ENCODE measurements at places on chromosomes 12 and 14.

GRCh38 chr12:133227281-133227852, 8.3 kb downstream of the ANHX start:
- no peak for DNase-seq

- DNase-seq, result no peak
Measured at GRCh38 chr12:132453361-132454192, 36.4 kb upstream of the FBRSL1 start.

DNA sequence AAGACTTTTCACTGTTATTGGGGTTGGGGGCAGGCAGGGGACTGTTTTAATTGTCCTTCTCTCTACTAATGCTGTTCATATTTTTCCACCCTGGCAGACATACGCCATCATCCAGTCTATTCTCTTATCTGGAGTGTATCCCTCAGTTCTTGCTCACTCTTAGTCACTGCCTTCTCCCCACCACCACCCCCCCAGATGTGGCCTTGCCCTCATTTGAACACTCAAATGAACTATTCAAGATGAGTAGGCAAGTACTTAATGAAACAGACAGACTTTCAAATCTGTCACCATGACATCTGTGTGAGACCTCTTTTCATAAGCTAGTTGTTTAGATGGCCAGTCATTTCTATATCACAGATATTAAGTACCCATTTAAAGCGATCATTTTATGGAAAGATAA, 10.1 kb downstream of the NUDT4 start:
- DNase-seq, result no peak

GRCh38 chr12:26077915-26078702, 46.7 kb downstream of the BHLHE41 start:
- no peak for DNase-seq

- no peak for DNase-seq
Measured at GRCh38 chr12:32159925-32160324, 53.3 kb downstream of the BICD1 start.

DNA sequence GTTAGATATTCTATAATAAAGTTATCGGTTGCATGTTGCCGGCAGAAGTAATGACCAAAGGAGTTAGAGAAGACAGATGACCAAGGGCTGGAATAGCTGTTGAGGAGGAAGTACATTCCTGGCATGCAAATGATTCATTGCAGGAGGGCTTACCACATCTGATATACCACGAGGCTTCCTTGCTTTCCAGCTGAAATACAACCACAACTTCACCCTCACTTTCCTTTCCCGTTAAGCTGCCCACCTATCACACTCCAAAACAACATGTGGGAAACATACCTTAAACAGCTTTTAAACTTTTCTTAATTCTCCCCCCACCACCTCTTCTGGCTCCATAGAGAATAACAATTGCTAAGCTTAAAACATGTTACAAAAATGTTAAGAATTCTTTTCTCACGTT, 594.1 kb downstream of the NRXN3 start:
- DNase-seq, result no peak

DNA sequence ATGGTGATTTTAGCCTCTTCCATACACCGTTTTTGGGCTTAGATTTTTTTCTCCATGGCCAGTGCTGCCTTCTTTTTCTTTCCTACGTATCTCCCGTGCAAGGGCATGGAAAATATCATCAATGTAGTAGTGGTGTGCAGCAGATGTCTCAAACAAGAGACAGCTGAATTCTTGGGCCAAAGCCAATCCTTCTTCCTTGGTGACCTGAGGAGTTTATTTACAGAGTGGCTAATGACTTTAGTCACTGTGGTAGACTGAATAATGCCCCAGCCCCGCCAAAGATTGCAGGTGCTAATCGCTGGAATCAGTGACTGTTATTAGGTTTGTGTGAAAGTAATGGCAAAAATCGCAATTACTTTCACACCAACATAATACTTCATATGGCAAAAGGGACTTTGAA, 235.5 kb upstream of the NOS1 start:
- no peak for DNase-seq

- no peak for DNase-seq
Measured at GRCh38 chr12:49030119-49030518, 11.5 kb upstream of the PRKAG1 start.

GRCh38 chr14:104359301-104359968, 220.1 kb upstream of the C14orf180 start:
- no peak for DNase-seq

- DNase-seq, result no peak
Measured at GRCh38 chr14:106067935-106068334, 541.6 kb downstream of the TMEM121 start.

DNA sequence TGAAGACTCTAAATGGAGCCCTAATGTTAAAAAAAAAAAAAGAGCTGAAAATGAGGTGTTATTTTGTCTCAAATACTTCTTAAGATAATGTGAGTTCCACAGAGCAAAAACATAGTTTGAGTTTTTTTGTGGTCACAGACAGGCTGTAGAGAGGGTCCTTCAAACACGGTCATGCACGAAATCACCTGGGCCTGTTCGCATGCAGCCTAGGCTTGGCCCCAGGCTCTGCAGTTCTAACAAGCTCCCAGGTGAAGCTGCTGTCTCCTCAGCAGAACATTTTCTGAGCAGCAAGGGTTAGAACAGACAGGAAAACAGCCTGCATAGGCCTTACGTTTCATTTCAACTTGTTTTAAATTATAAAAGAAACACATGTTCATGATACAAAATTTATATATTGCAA, 65.4 kb upstream of the TBPL2 start:
- DNase-seq, result no peak

DNA sequence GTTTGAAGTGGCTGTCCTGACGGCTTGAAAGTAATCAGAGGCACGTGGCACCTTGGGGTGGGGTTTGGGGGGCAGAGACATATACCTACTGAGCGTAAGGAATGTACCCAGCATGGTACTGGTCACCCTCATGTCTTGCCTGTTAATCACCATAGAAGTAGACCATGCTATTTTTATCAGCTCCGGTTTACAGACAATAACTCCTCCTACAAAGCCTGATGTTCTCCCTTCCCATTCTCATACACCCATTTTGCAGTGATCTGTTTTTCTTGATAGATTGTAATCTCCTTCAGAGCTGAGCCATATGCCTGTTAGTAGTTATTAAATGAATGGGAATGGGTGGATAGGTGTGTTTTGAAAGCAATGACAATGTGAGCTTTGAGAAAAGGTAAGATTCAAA, 10.5 kb downstream of the EVL start:
- no peak for DNase-seq

GRCh38 chr12:79535751-79536150, 155.0 kb downstream of the PAWR start:
- DNase-seq, result no peak

- DNase-seq, result no peak
Measured at GRCh38 chr12:116592731-116593130, 33.5 kb downstream of the MAP1LC3B2 start.

- DNase-seq, result no peak
Measured at GRCh38 chr12:110444455-110444854, 5.7 kb downstream of the ARPC3 start.

- DNase-seq, result no peak
Measured at GRCh38 chr14:61187196-61187905, 93.8 kb downstream of the TMEM30B start.

- no peak for DNase-seq
Measured at GRCh38 chr12:126480451-126480850, 1415.2 kb downstream of the AACS start.

DNA sequence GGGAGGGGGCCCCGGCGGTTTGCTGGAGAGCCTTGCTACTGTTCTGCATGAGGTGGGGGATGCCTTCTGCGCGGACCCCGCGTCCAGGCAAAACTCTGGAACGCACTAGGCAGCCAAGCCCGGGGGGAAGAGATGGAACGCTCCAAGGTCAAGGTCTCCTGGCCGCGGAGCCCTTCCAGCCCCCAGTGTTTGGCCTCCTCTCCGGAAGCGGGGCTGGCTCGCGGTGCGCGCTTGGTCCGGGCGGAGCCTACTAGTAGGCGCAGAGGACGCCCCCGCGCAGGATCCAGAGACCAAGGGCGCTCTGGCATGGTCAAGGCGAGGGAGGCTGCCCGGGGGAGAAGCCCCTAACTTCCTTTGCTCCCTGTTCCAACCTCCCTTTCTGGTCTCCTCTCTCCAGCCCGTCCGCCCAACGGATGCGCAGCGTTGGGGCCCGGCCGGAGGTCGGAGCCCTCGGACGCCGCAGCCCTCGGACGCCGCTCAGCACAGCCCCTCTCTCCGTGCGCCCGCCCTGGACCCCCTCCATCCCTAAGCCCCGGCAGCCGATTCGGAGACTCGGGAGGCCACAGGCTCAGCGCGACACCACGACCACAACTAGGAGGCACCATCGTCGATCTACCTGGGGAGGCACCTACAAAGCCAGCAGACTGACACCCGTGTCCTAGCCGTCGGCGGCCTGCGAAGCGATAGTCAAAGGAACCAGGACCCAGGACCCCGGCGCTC, 669 bp upstream of the KCNK13 start:
- no peak for DNase-seq

GRCh38 chr12:96486751-96487613, 2.4 kb upstream of the CFAP54 start:
- no peak for DNase-seq

DNA sequence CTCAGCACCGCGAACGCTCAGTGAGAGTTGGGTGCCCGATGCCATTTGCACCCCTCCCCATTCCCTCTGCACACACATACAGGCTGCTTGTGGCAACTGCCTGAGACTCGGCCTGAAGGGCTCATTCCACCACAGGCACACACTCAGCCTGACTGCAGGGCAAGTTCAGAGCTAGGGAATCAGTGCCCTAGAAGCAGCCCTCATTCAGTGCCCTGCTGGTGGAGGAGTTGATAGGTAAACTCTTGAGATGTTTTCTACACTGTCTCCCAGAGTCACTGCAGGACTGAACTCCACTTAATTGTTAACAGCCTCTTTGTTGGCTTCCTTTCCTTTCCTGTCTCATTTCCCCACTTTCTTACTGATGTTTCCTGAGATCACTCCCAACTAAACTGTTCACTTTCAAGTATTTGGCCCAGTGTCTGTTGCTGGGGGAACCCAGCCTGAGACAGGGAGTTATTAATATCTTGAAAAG, 16.9 kb downstream of the PPP1R36 start:
- DNase-seq, result no peak

GRCh38 chr12:71636704-71637115, 26.9 kb downstream of the ZFC3H1 start:
- no peak for DNase-seq

DNA sequence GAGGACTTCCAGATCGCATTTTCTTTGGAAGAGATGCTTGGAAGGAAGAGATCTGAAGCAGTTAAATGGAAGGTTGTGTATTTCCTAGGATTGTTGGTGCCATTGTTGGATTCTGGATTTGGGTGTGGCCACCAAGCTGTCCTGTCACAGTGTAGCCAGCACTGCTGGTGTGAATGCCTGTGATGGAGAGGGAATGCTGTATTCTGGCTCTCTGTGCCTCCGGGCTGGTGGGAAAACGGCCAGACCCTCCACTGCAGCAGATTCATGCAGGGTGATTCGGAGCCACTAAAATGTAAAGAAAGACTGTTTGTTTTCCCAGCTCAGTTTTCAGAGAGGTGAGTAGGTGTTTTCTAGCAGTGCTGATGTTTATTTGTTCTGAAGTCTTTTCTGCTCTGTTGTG, 30.7 kb upstream of the MANSC4 start:
- no peak for DNase-seq

GRCh38 chr12:78671295-78671694, 193.3 kb upstream of the SYT1 start:
- DNase-seq, result no peak

GRCh38 chr12:53938326-53939140, at the start of gene HOXC13:
TSS of gene HOXC13 (plus strand) at chr12:53938831. CDS start at chr12:53938907, 76 bp downstream.
- no peak for DNase-seq

DNA sequence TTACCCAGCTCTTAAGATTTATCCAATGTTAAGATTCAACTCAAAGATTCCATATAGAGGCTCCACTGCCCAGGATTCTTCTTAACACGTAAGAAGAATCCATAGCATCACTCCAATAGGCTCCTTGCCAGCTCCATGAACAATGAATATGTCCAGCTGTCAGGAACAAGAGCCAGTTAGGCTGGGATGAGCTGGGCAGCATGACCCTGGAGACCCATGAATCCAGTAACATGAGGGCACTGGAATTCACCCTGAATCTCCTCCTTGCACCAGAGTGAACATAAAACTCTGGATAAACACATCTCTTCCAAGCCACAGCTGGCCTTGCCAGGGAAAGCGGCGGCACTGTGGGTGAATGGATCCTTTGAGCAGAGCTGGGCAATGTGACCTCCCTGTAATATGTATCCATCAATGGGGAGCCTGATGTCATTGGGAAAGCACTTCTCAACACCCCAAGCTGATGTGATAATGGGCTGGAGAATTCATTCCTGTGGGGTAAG, 24.4 kb upstream of the TC2N start:
- no peak for DNase-seq

- no peak for DNase-seq
Measured at GRCh38 chr12:67884596-67884995, 104.7 kb upstream of the IFNG-AS1 start.

DNA sequence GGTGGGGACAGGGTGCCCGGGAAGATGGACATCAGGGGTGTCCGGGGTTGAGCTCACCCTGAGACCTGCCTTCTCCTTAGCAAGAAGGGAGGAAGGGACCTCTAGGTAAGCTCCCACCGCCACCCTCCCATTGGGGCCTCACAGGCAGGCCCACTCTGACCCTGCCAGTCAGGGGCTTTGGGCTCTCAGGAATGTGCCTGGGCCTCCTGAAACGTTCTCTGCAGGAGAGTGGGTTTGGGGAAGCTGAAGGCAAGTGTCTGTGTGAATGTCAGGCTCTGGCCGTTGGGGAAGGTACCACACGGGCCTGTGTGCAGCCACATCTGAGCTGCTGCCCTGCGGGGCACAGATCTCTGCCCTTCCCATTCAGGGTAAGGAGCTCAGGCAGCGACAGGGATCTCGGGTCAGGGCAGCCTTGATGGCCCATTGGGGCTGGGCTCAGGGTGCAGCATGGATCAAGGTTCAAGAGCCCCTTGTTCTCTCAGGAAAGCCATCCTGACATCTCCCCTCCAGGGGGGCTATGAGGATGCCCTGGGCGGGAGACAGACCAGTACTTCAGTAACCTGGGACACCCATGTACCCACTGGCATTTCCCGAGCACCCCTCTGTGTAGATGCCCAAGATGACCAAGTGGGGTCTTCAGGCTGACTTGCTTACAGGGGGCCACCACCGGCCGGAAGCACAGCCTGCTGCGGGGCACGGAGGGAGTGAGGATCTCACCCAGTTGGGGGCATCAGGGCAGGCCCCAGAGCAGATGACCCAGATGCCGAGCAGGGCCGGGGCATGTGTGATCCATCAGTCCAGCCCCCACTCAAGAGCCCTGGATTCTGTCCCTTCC, 29.7 kb downstream of the FAM222A start:
- DNase-seq, result no peak

DNA sequence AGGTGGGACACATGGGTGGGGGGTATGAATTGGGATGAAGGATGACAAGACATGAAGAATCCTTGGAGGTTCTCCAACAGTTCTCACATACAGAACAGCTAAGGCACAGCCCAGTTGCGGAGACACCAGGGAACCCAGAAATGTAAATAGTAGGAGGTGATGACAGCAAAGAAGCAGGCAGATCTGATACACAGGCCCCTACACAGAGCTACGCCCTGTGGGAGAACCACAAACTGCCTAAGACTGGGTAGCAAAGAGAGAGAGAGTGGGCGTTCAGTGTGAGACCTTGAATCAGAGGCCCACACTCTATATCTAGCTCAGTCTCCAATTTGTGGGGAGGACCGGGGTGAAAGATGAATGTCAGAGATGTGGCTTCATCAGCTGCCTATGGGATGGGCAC, 9.5 kb upstream of the NUMB start:
- no peak for DNase-seq

- DNase-seq, result no peak
Measured at GRCh38 chr12:29743801-29744200, 39.9 kb downstream of the TMTC1 start.
